ENCODE measurements at places on chromosomes 11 and 22. TPM values are rescaled to one million over a fixed set of nuclear protein-coding genes. Genes with fewer than 3 reads are reported as not detected.

Gene JRKL
- 6.5 TPM for total RNA-seq

Gene NXPE2
- not detected for total RNA-seq

- no peak for DNase-seq
Observed at GRCh38 chr11:29227811-29228210, 789.0 kb downstream of the KCNA4 start.

- DNase-seq, result no peak
Observed at GRCh38 chr11:108620958-108621772, 27.6 kb upstream of the EXPH5 start.

- no peak for DNase-seq
Observed at GRCh38 chr11:61292356-61292755, 2.8 kb downstream of the VWCE start.

- DNase-seq, result no peak
Observed at GRCh38 chr11:70577258-70577603, 178.9 kb downstream of the CTTN start.
